NCI-H1105 treated with DMSO at 0.1 percent for 48 hours (cell line): ENCODE measurements at places on chromosomes 3 and 15.

DNA sequence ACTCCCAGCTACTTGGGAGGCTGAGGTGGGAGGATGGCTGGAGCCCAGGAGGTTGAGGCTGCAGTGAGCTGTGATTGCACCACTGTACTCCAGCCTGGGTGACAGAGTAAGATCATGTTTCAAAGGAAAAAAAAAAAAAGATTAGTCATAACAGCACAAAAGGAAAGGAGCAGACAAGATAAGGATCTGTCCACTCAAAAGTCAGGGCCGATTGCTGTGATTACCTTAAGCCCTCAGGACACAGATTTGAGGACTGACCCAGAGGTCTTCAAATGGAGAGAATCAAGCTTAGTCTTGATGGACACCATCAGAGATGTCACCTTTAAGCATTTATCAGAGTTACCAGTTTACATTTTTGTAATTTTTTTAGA lies 23.9 kb upstream of the HEG1 start:
- DNase-seq, result no peak

- DNase-seq, result no peak
Measured at GRCh38 chr15:25849157-25849921, 13.8 kb downstream of the ATP10A start.

- peak; percentile 16 for DNase-seq
Measured at GRCh38 chr3:71542521-71543370, 40.8 kb downstream of the FOXP1 start.

DNA sequence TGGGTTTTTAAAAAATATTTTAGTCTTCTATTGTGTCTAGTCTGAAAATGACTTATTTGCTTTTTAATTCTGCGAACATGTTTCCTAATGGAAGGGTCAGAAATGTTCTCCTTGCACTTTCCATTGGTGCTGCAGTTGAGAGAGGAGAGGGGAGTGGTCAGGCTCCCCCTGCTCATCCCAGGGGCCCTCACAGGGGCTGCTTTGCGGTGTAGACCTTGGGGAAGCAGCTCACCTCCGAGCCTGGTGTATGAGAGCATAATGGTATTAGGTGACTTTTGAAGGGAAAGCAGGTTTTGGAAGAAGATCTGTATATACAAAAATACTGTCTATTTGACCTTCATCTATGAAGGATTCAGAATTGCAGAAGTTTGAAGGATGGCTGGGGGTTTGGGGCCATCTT lies 28.3 kb downstream of the APBA2 start:
- DNase-seq, result no peak

GRCh38 chr3:128316481-128316891 lies 150.2 kb downstream of the DNAJB8 start:
- no peak for DNase-seq

DNA sequence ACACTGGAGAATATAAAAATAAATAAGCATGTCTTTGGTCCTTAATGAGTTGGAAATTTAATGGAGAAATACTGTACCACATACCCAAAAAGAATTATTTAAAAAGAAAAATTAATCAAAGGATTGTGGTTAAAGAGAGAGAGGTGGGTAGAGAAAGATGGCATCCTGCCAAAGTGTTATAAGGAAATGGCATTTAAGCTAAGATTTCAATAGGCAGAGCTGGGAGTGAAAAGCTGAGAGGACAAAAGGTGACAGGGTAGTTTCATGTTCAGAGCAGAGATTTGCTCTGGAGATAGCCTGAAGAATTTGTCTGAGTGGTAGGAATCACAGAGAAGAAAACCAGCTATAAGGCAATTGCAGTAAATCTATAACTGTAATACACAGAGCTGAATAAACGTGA lies 181.0 kb downstream of the SI start:
- DNase-seq, result peak; percentile 80

DNA sequence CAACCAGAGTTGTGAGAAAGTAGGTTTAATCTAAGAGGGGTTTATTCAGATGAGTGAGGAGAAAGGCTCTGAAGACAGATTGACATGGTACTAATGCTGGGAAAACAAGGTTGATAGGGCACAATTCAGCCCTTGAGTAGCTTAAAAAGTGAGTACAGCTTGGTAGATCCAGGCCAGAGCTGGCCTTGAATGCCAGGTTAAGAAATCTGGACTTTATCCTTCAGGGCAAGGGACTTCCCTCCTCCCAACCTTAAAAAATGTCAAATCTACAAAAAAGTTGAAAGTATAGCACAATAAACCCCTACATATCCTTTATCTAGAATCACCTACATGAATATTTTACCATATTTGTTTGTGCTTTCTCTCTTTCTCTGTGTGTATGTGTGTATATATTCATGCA lies 7.9 kb downstream of the TM4SF18 start:
- no peak for DNase-seq

DNA sequence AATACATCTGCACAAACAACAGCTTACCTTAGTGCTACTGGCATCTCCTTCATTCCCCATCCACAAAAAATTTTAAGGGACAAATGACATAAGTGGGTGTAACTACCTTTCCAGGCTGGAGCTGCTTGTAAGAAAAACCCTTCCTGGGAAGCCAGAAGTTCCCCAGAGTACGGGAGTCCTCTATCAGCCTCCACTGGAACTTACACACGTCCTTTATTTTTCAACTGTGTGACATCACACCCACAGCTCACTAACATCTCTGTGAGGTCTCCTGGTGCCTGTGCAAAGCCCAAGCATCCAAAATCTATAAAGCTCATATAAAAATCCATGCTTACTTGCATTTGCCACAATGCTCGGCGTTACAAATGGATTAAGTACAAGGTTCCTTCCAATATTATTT lies 27.6 kb downstream of the LRIG1 start:
- DNase-seq, result no peak

DNA sequence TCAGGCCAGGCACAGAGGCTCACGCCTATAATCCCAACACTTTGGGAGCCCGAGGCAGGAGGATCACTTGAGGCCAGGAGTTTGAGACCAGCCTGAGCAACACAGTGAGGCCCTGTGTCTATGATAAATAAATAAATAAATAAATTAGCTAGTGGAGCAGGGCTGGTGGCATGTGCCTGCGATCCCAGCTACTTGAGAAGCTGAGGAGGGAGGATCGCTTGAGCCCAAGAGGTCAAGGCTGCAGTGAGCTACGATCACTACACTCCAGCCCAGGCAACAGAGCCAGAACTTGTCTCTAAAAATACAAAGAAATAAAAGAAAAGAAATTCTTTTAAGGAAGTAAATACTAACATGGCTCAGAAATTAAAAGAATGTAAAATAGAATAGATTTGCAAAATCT lies 91.8 kb downstream of the LIPC start:
- DNase-seq, result no peak

DNA sequence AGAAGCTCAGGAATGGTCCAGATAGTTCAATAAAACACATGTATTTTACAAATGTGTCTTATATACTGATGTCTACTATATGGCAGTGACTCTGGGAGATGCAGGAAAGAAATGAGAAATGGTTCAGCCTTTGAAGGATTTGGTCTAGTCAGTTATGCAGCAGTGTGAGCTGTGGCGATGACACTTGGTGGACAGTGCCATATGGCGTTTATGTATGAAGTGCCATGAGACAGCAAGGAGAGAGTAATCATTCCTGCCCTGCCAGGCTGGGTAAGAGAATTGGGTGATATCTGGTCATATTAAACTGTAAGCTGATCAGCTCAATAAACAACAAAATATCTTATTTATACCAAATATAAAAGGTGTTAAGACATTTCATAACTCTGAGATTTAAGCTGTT lies 47.6 kb upstream of the ANP32A start:
- DNase-seq, result no peak

DNA sequence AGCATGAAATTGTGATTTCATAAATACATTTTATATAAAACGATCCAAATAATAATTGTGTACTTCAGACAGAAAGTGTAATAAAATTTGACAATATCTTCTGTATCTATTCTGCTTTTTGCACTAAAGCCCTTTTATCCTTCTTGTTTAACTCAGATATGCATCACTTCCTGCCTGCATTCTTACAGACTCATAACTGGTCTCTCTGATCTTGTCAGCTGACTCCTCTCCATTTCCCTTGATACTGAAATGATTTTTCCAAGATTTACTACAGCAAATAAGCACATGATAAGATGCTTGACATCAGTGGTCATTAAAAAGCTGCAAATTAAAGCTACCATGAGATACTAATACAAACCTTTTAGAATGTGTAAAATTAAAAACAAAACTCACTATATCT lies 25.3 kb upstream of the SI start:
- DNase-seq, result no peak

- DNase-seq, result no peak
Measured at GRCh38 chr3:159776779-159777178, 211.9 kb upstream of the IL12A start.

DNA sequence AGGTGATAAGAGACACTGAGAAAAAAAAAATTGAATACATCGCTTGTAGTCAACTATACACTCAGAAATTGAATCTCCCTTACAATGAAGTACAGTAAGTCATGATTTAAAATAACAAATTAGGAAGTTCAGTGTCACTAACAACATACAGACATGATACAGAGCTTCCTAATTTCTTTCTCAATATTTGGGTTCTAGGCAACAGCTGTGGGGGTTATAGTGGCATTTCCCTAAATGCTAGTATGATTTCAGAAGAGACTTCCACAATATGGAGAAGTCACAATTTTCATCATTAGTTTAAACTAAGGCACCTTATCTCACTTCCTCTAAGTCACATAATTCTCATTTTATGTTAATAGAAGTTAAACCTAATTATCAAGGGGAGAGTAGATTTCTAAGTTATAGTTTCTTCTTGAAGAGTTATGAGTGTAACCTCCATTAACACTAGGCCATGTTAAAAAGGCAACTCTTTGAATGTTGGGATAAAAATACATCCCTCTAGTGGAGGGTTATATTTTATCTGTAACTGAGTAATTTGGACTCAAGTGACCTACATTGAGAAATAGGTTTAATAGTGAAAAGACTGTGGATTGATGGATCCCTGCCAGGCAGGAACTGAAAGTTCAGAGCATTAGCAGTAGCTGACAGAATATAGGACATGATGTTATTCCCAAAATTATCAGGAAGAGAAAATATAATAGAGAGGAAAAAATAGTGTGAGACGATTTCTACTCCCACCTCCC lies 286.0 kb upstream of the SUCLG2 start:
- DNase-seq, result no peak

- peak; percentile 68 for DNase-seq
Measured at GRCh38 chr3:122921791-122922651, 105.5 kb downstream of the SEMA5B start.

GRCh38 chr15:58440922-58441321 lies 9.1 kb downstream of the LIPC start:
- DNase-seq, result no peak

- DNase-seq, result peak; percentile 60
Measured at GRCh38 chr3:39447637-39448483, 19.6 kb upstream of the MOBP start.
